Stimulated activated CD4-positive, alpha-beta T cell treated with anti-CD3 and anti-CD28 coated beads, Interleukin-1b, Interleukin-23, amount 100 ng/mL, for 4 hours (primary cell): ENCODE measurements at places on chromosomes 7 and 10.
A peak's percentile ranks its signal among the peaks of the same experiment; 100 is the strongest.

DNA sequence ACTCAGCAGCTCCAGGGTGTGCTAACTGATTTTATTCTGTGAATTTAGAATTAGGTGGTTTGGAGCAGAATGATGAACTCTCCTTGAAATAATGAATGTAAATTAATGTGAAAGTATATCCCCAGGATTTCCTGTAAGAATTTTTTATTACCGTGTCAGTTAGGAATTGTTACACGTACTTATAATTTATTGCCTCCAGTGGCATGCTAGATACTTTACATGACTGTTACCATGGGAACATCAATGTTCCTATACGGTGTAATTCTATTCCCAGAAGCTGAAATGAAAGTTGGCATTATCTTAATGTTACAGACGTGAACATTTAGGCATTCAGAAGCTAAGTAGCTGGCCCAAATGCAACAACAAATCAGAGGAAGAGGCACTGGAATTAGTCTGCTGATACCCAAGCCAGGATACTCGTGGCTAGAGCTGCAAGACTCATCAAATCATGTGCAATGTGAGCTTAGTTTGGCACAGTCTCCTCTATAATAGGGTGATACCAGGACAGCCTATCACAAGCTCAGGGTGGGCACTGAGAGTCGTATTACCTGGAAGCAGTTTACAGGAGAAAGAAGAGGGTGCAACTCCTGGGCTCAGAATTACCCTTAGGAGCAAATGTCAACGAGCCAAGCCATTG, 30.0 kb upstream of the PRKAR2B start:
- no peak for DNase-seq

DNA sequence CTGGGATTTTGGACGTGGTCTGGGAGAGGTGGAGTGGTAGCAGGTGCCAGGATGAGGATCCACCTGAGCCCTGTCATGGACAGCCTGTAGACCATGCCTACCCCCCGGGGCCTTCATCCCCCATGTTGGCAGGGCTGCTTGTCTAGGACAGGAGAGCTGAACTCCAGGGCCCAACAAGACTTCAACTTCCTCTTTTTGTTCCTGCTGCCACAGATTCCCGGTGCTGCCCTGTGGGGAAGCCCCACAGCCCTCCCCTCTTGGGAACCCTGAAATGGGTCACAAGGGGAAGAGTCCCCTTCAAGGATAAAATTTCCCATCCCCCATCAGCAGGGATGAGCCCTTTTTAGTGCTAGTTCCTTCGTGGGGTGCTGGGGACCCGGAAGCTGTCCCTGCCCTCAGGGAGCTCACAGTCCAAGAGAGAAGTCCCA, 1.3 kb upstream of the CUEDC2 start:
- DNase-seq = no peak

DNA sequence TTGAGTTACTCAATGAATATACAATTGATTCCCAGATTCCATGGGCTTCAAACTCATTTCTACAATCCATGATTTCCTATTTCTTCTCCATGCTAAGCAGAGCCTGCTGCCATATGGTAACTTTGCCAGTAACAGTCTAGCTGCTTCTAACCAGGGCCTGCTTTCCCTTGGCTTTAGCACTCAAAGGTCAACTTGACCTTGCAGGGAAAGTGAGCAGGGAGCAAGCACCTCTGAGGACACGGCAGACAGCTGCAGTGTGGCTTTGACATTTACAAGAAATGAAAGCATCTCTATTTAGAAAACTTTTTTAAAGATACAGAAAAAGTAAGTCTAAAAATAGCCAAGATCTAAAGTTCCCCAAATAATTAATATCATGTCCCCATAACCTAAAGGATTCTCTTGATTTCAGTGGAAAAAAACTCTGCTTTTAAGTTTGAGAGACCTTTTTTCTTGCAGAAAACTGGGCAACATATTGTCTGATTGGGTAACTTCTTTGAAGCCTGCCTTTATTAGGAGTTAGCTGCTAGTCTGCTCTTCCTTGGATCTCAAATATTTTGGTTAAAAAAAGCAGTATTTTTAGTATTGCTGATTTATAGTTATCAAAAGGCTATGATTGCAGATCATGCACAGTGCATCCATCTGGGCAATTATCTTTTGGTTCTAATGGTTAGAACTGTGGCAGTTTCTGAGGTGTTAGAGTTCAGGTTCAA, 257.9 kb downstream of the AHR start:
- DNase-seq = no peak

- no peak for DNase-seq
Observed at GRCh38 chr7:92815412-92815811, 21.0 kb downstream of the CDK6 start.

GRCh38 chr10:18308600-18308999, 168.4 kb downstream of the CACNB2 start:
- no peak for DNase-seq

DNA sequence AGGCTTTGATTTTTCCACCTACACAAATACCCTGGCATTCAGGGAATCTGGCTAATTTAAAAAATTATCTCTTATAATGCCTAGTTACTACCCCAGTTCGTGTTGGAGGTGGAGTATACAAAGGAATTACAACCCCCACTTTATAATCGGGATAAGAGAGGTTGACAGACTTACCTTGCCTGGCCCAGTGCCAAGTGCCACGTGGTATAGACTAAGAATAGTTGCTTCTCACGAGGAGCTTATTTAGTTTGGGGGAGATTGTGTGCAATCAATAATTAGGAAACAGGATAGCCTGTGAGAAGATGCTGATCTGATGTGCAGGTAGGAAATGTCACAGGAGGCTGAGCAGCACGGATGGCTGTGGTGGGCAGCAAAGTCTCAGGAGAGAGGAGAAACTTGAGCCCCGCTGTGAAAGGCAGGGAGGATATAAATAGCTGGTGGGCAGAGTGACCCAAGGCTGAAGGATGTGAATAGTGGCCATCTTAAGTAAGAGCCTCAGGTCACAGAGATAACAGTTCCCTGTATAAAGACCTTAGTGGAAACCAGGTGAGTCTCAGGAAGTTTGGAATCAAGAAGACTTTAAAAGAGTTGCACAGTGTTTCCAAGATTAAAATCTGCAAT, 11.3 kb upstream of the ATXN7L1 start:
- no peak for DNase-seq

DNA sequence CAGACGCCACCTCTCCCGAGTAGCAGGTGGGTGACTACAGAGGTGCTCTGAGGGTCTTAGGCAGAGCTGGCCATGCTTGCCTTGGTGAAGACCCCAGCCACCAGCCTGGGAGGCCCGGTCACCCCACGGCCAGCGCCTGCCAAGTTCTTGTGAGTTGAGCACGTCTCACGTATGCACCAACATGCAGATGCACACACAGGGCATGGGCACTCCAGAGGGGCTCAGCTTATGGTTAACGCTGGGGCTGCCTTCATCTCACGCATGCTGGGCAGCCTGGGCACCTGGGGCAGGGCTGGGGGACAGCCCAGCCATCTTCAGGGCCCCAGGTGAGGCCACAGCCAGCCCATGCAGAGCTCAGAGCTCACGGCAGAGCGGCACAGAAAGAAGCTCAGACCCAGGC, 41.0 kb downstream of the PTPRN2 start:
- DNase-seq = no peak

- DNase-seq = no peak
Observed at GRCh38 chr10:4983615-4984216, 19.9 kb downstream of the AKR1C2 start.

- peak; percentile 43 for DNase-seq
Observed at GRCh38 chr7:30276203-30276900, 8.0 kb upstream of the ZNRF2 start.

DNA sequence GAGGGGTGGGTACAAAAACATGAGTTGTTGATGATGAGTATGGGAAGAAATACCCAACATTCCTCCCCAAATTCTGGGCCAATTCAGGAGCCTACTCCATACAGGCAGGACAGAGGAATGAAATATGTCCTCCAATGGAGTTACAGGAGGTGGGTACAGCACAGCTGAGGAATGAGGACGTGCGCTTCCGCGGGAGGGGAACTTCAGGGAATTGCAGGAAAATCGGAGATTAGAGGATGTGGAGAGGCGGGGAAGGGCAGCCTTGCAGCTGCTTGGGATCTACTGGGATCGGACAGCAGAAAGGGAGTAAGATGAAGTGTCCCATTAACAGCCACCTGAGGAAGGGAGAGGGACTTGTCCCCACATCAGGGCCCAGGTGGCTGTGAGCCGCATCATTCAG, 50.2 kb downstream of the PDIA4 start:
- DNase-seq = no peak

DNA sequence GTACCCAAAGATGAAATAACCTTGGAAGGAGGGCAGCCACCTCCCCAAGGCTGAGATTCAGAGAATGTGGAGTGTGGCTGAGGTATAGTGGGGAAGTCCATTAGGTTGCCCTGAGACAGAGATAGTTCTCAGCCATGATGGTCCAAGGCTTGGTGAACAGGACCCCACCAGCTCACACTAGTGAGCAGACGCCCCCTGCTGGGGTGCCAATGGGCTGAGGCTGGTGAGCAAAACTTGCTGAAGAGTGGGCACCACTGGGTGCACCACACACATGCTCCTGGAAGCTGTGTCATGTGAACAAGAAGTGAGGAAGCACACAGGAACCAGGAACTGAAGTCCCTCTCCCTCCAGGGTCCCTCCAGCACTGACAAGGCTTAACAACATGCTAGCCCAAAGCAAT, 8.9 kb downstream of the FBXL13 start:
- peak; percentile 36 for DNase-seq
